ENCODE measurements at places on chromosomes 4 and X. TPM values are rescaled to one million over a fixed set of nuclear protein-coding genes. Genes with fewer than 3 reads are reported as not detected.

DNA sequence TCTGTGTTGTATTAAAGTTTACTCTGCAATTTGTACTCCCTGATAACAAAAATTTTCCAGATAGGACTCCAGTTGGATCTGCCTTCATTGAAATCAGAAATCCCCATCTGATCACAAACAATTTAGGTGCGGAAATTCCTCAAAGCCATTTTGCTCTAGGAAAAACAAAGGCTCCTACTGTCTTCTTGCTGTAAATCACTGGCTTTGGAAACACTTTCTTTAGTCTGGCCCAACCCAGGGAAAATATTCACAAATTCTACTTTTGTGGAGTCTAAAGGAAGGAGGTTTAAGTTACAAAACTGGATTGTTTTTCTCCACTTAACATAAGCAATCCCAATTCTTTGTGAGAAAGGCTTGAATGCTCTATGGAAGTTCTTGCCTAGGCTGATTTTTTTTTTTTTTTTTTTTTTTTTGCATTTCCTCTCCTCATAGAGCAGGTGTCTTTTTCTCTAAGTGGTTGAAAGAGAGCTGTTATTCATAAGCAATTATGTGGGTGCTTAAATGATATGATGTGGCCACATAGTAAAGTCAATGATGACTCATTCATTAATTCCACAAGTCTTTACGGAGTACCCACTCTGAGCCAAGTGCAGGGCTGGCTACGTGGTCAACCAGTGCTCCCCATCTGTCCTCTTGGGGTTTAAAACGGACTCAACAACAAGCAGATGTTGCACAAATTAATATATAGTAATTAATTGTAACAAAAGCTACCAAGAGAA is 261.4 kb downstream of the LDB2 start:
- no peak overlapping the region for H3K4me3 ChIP-seq
- H3K36me3 ChIP-seq = no peaks in the 10 kb centered on the region
- no peak for DNase-seq
- H3K27me3 ChIP-seq = no peaks in the 10 kb centered on the region
- peaks cover 7% of the 10 kb centered on the region for H3K4me1 ChIP-seq

DNA sequence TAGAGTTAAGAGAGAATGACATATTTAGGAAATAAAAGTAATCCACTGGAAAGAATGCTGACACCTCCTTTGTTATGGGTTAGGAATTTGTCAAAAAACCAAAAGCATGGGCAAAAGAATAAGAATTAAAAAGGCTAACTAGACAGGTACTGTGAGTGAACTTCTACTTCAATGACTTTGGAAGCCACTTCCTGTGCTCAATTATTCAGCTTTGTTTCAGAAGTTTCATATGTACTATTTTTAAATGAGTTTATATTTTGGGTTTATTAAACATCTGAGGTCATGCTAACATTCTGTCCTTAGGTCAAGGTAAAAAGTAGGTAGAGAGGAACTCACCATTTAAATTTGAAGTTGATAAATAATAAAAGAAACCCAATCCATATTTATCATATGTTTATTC is 106.7 kb upstream of the CXorf51A start:
- H3K4me1 ChIP-seq = no peaks in the 10 kb centered on the region
- H3K36me3 ChIP-seq = no peaks in the 10 kb centered on the region
- DNase-seq = no peak
- no peaks in the 10 kb centered on the region for H3K27me3 ChIP-seq

- no peaks in the 10 kb centered on the region for H3K27me3 ChIP-seq
- H3K4me3 ChIP-seq = no peak overlapping the region
- peaks cover 28% of the 10 kb centered on the region for H3K4me1 ChIP-seq
- H3K27ac ChIP-seq = peak overlapping the region; percentile 48
Observed at GRCh38 chr4:168408620-168409019, 71.7 kb downstream of the DDX60L start.

DNA sequence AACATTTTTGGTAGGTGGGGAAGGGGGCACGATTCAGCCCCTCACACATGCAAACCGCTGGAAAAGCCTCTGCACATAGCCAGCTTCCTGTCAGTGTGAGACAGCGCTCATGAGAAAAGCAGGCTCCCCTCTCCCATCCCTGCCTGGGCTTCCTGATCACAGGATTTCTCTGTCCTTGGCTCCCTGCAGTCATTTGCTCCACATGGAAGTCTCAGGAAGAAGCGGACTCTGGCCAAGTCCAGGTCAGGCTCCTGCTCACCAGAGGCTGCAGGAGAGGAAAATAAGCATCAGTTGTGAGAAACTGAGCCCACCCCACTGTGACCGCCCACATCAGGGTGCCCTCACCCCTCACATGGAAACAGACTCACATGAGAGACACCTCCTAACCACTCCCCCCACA is 664.3 kb upstream of the TENM3 start:
- no peaks in the 10 kb centered on the region for H3K4me1 ChIP-seq
- no peak overlapping the region for H3K4me3 ChIP-seq
- H3K27me3 ChIP-seq = no peaks in the 10 kb centered on the region
- no peak for DNase-seq

- DNase-seq = no peak
- H3K27ac ChIP-seq = no peak overlapping the region
- H3K4me1 ChIP-seq = no peaks in the 10 kb centered on the region
- H3K27me3 ChIP-seq = no peaks in the 10 kb centered on the region
- no peak overlapping the region for H3K4me3 ChIP-seq
Observed at GRCh38 chr4:181202240-181202639, 1041.0 kb upstream of the TENM3 start.

- H3K4me1 ChIP-seq = no peaks in the 10 kb centered on the region
- H3K36me3 ChIP-seq = peaks cover 13% of the 10 kb centered on the region
- no peak for DNase-seq
- H3K27ac ChIP-seq = no peak overlapping the region
Observed at GRCh38 chr4:139469216-139469615, 15.3 kb downstream of the RAB33B start.

DNA sequence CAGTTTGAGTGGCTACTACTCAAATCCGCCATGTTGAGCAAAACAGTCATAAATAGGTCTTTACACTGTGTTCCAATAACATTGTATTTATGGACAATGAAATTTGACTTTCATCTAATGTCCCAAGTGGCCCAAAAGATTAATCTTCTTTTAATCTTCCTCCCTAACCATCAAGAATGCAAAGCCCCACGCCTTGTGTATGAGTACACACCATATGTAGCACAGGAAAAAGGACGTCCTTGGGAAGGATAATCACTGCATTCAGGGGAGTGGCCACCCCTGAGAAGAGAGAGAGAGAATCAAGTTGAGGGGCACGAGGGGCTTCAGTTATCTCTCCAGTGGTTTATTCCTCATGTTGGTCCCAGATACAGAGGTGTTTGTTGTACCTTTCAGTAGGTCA is 33.1 kb downstream of the RBM47 start:
- no peak for DNase-seq
- H3K27ac ChIP-seq = no peak overlapping the region
- H3K27me3 ChIP-seq = peaks cover 25% of the 10 kb centered on the region
- no peaks in the 10 kb centered on the region for H3K36me3 ChIP-seq
- no peak overlapping the region for H3K4me3 ChIP-seq
- no peaks in the 10 kb centered on the region for H3K4me1 ChIP-seq

- H3K4me1 ChIP-seq = peaks cover 9% of the 10 kb centered on the region
- no peak overlapping the region for H3K4me3 ChIP-seq
- no peaks in the 10 kb centered on the region for H3K27me3 ChIP-seq
Observed at GRCh38 chr4:124941267-124941666, 228.7 kb upstream of the ANKRD50 start.

- peak overlapping the region; percentile 66 for H3K4me3 ChIP-seq
- peaks cover 41% of the 10 kb centered on the region for H3K4me1 ChIP-seq
- peak overlapping the region; percentile 77 for H3K27ac ChIP-seq
- peak; percentile 70 for DNase-seq
- H3K36me3 ChIP-seq = peaks cover 3% of the 10 kb centered on the region
- H3K27me3 ChIP-seq = no peaks in the 10 kb centered on the region
Observed at GRCh38 chr4:7041801-7042502, 1.2 kb upstream of the TADA2B start.

DNA sequence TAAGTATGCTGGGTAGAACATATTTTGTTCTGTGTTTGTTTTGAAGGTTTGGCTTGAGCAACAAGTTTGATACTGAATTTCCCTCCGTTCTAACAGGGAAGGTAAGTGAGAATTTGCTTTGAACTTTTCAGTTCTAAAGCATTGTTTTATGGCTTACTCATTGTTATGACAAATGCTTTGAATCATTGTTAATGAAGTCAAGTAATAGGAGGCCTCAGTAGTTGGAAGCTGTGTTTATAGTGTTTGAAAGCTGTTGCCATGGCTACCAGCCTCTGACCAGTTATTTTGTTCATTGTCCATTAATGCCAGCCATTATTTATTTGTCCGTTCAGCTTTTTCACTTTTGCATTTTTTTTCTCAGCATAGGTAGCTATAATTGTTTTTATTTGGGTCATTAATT is 14.4 kb downstream of the CHIC1 start:
- no peak overlapping the region for H3K4me3 ChIP-seq
- H3K27ac ChIP-seq = no peak overlapping the region
- no peaks in the 10 kb centered on the region for H3K36me3 ChIP-seq
- no peaks in the 10 kb centered on the region for H3K4me1 ChIP-seq
- DNase-seq = peak; percentile 5

GRCh38 chr4:51842167-51842553 is 793 bp upstream of the DCUN1D4 start:
- DNase-seq = peak; percentile 14
- H3K27me3 ChIP-seq = no peaks in the 10 kb centered on the region
- no peaks in the 10 kb centered on the region for H3K4me1 ChIP-seq
- no peaks in the 10 kb centered on the region for H3K36me3 ChIP-seq

DNA sequence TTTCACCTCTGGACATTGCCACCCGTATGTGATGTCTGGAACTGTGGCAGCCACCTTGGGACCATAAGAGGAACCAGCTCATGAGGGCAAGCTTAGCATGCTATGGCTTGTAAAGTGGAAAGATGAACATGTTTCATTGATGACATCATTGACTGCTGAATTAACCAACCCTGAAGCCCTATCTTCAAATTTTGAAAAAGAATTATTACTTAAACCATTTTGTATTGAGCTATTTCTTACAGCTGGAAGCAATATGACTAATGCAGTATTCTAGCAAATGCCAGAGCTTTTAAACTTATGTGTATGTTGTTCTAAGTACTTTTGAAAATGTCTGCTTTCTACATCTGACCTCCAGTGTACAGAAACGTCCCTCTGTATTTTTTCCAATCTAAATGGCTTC is 18.1 kb downstream of the GUCY2F start:
- no peaks in the 10 kb centered on the region for H3K4me1 ChIP-seq
- no peak for DNase-seq
- H3K27ac ChIP-seq = no peak overlapping the region
- H3K27me3 ChIP-seq = no peaks in the 10 kb centered on the region
- no peaks in the 10 kb centered on the region for H3K36me3 ChIP-seq
- no peak overlapping the region for H3K4me3 ChIP-seq

DNA sequence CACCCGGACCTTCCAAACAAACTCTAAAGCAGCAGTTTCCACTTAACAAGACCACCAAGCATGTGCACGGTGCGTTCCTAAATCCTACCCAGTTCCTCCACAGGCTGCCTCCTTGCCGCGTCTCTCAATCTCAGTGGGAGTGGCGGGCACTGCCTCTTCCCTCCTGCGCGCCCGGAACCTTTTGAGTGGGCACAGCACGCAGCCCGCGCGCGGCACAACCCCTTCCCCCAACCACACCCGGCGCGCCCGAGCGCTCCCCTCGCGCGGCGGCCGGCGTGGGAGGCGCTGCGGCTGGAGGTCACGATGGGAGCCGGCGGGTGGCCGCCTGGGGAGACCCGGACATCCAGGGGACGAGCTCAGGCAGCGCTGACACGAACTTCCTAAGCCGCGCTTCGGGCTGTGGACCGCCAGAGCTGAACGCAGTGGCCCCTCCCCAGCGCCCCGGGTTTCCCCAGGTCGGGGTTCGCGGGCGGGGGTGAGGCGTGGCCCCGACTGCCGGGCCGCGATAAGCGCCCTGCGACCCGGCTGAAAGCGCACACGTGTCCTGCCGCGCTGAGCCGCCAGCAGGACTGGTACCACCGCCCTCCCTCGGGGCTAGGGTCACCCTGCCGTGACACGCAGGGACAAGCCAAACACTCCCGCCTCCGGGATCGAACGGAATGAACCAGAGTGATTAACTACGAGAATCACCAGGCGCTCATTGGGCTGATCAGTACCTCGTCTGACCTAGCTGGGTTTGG is at the start of gene ABCG2:
ABCG2 (minus strand) TSS at position 151 of the 740 bp plus-strand sequence. CDS start 18,644 bp downstream, outside the sequence.
- no peaks in the 10 kb centered on the region for H3K36me3 ChIP-seq
- no peaks in the 10 kb centered on the region for H3K27me3 ChIP-seq
- H3K4me3 ChIP-seq = peak within 1 kb of the TSS; percentile 70
- H3K27ac ChIP-seq = no peak within 1 kb of the TSS

GRCh38 chrX:15946783-15947580 is 92.4 kb upstream of the AP1S2 start:
- no peaks in the 10 kb centered on the region for H3K36me3 ChIP-seq
- peaks cover 74% of the 10 kb centered on the region for H3K27me3 ChIP-seq
- H3K4me3 ChIP-seq = no peak overlapping the region

- H3K36me3 ChIP-seq = peaks cover 8% of the 10 kb centered on the region
- peak overlapping the region; percentile 82 for H3K27ac ChIP-seq
- no peak overlapping the region for H3K4me3 ChIP-seq
- H3K27me3 ChIP-seq = no peaks in the 10 kb centered on the region
- DNase-seq = no peak
- H3K4me1 ChIP-seq = peaks cover 94% of the 10 kb centered on the region
Observed at GRCh38 chr4:184807256-184807655, 18.5 kb downstream of the ACSL1 start.

- no peak overlapping the region for H3K4me3 ChIP-seq
- peak; percentile 57 for DNase-seq
- H3K36me3 ChIP-seq = no peaks in the 10 kb centered on the region
Observed at GRCh38 chr4:87309625-87310024, 13.1 kb downstream of the HSD17B13 start.

DNA sequence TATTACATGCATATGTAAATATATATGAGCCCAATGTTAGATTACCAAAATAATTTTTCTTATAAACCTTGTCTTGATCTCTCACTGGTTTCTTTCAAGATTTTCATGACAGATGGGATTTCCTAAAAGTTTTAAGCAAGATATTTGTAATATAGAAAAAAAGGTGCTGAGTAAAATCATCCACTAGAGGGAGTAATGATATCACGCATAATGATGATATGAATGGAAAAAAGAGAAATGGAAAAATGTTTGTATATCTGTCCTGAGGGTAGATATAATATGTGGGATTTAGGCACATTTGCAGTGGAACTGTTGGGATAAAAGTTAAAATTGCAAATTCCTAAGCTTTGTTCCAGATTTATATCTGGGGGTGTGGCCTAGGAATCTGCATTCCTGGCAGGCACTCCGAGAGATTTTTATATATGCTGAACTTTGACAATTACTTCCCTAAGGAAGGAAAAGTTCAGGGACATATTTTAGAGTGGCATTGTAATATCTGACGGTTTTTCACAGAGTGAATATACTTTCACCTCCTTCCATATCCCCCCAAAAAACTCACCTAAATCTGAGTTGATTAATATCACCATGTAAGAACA is 60.5 kb downstream of the TMA16 start:
- no peaks in the 10 kb centered on the region for H3K27me3 ChIP-seq
- H3K36me3 ChIP-seq = no peaks in the 10 kb centered on the region
- H3K4me1 ChIP-seq = peaks cover 16% of the 10 kb centered on the region
- no peak overlapping the region for H3K4me3 ChIP-seq
- no peak overlapping the region for H3K27ac ChIP-seq

The CDX4 gene
- not detected for total RNA-seq

The ARMCX2 gene
- 52.6 TPM for total RNA-seq

The DMP1 gene
- not detected for total RNA-seq

The MAGEA2B gene
- total RNA-seq = not detected

The TEC gene
- 1.9 TPM for total RNA-seq

The SLC25A31 gene
- total RNA-seq = not detected

The CYLC1 gene
- not detected for total RNA-seq

The CDKL2 gene
- not detected for total RNA-seq

The GRIA2 gene
- total RNA-seq = not detected

Measured in heart right ventricle (tissue), 16 donors.